ENCODE measurements at places on chromosomes 1 and 21.

- no peak for DNase-seq
- no peak overlapping the region for H3K4me3 ChIP-seq
- H3K27me3 ChIP-seq: no peaks in the 10 kb centered on the region
- no peak overlapping the region for H3K27ac ChIP-seq
- H3K4me1 ChIP-seq: no peaks in the 10 kb centered on the region
Observed at GRCh38 chr1:162725301-162725837, 65.1 kb upstream of the HSD17B7 start.

DNA sequence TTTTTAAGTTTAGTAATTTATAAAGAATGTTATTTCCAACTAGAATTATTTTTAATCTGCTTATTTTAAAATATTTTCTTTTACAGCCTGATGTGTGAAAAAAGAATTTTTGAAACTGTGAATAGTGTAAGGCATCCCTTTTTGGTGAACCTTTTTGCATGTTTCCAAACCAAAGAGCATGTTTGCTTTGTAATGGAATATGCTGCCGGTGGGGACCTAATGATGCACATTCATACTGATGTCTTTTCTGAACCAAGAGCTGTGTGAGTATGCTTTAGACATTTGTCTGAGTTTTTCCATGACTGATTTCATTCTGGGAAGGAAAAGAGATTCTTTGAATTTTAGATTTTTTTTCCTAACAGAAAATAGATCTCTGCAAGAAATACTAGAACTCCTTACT lies 77.9 kb downstream of the GTF2B start:
- DNase-seq: no peak
- H3K27me3 ChIP-seq: no peaks in the 10 kb centered on the region
- H3K4me1 ChIP-seq: no peaks in the 10 kb centered on the region
- no peak overlapping the region for H3K4me3 ChIP-seq
- H3K27ac ChIP-seq: no peak overlapping the region
- peaks cover 19% of the 10 kb centered on the region for H3K36me3 ChIP-seq

GRCh38 chr1:89855413-89856123 lies 34.7 kb downstream of the LRRC8D start:
- H3K27ac ChIP-seq: no peak overlapping the region
- H3K27me3 ChIP-seq: no peaks in the 10 kb centered on the region
- no peaks in the 10 kb centered on the region for H3K36me3 ChIP-seq
- no peaks in the 10 kb centered on the region for H3K4me1 ChIP-seq
- H3K4me3 ChIP-seq: no peak overlapping the region

- no peak overlapping the region for H3K4me3 ChIP-seq
- no peak for DNase-seq
- peaks cover 17% of the 10 kb centered on the region for H3K4me1 ChIP-seq
- H3K36me3 ChIP-seq: no peaks in the 10 kb centered on the region
Observed at GRCh38 chr1:186848509-186849130, 19.9 kb downstream of the PLA2G4A start.

DNA sequence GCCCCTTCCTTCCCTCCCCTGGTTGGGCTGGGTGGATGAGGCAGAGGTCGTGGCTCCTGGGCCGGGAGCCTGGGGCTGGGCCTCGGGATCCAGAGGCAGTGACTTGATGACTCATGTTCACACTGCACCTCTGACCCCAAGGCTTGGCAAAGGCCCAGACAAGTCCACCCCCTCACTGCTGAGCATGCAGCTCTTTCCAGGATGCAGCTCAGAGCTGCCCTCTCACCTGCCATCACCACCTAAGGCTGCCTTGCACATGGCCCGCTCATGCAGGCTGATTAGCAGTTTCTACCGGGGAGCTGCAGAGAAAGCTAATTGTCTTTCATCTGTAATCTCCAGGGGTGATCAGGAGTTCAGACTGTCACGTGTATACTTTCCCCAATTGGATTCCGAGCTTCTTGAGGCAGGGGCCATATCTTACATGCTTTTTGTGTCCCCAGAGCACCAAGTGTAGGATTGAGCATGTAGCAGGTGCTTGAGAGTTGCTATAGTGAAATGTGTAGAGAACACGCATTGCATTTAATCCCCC lies 62.1 kb downstream of the LRRN2 start:
- H3K27ac ChIP-seq: peak overlapping the region; percentile 43
- H3K4me3 ChIP-seq: no peak overlapping the region
- no peak for DNase-seq
- H3K36me3 ChIP-seq: no peaks in the 10 kb centered on the region
- no peaks in the 10 kb centered on the region for H3K27me3 ChIP-seq
- H3K4me1 ChIP-seq: peaks cover 44% of the 10 kb centered on the region

DNA sequence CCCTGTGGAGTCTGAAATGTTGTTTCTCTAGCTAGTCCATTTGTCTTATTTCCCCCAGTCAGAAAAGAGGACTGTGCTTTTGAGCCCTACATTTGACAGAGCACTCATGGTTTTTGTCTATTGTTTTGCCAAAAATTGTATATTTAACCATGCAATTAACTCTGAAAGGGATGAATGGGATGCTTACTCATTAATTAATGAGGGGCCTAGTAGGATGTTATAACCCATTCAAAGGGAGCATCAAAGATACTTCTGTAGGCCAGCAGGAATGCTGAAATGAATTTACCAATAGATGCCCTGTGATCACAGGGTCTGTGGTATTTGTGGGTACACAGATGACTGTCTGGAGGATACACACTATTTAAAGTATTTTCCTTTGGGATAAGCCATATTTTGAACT lies 147.7 kb downstream of the FCRL5 start:
- no peak overlapping the region for H3K4me3 ChIP-seq
- H3K27ac ChIP-seq: no peak overlapping the region
- peaks cover 4% of the 10 kb centered on the region for H3K4me1 ChIP-seq
- DNase-seq: no peak
- H3K36me3 ChIP-seq: no peaks in the 10 kb centered on the region
- peaks cover 5% of the 10 kb centered on the region for H3K27me3 ChIP-seq

- no peaks in the 10 kb centered on the region for H3K27me3 ChIP-seq
- no peak for DNase-seq
- H3K4me3 ChIP-seq: no peak overlapping the region
- peaks cover 4% of the 10 kb centered on the region for H3K36me3 ChIP-seq
- peaks cover 3% of the 10 kb centered on the region for H3K4me1 ChIP-seq
Observed at GRCh38 chr1:28195780-28196179, 19.3 kb upstream of the PTAFR start.

- H3K27ac ChIP-seq: no peak overlapping the region
- H3K4me1 ChIP-seq: peaks cover 18% of the 10 kb centered on the region
- H3K27me3 ChIP-seq: peaks cover 71% of the 10 kb centered on the region
- H3K4me3 ChIP-seq: peak overlapping the region; percentile 82
Observed at GRCh38 chr1:65265651-65266351, 43.5 kb upstream of the DNAJC6 start.

- H3K4me1 ChIP-seq: peaks cover 6% of the 10 kb centered on the region
- no peak overlapping the region for H3K4me3 ChIP-seq
- DNase-seq: no peak
Observed at GRCh38 chr1:202155478-202156021, 4.9 kb downstream of the PTPN7 start.

GRCh38 chr1:178953034-178953433 lies 72.7 kb upstream of the FAM20B start:
- H3K4me1 ChIP-seq: no peaks in the 10 kb centered on the region
- H3K4me3 ChIP-seq: no peak overlapping the region
- no peaks in the 10 kb centered on the region for H3K36me3 ChIP-seq
- peaks cover under 1% of the 10 kb centered on the region for H3K27me3 ChIP-seq

DNA sequence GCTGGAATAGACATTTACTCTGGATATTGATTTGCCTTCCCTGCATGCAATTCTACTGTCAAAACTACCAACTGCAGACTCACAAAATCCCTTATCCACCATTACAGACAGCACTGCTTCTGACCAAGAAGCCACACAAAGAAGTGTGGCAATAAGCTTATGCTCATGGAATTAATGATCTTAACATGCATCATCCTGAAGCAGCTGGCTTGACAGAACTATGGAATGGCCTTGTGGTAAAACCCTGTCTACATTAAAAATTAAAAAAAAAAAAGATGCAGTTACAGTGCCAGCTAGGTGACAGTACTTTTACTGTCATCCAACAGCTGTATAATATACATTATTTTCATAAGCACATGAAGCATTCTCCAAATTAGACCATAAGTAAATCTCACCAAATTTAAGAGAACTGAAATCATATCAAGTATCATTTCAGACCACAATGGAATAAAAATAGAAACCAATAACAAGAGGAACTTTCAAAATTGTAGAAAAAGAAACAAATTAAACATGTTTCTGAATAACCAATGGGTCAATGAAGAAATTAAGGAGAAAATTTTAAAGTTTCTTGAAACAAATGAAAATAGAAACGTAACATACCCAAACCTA lies 70.7 kb downstream of the SCMH1 start:
- no peak overlapping the region for H3K27ac ChIP-seq
- no peak overlapping the region for H3K4me3 ChIP-seq
- no peaks in the 10 kb centered on the region for H3K4me1 ChIP-seq

GRCh38 chr1:58780411-58780810 lies 3.4 kb downstream of the JUN start:
- no peak overlapping the region for H3K27ac ChIP-seq
- peak overlapping the region; percentile 95 for H3K4me3 ChIP-seq
- peaks cover 32% of the 10 kb centered on the region for H3K4me1 ChIP-seq
- peaks cover 23% of the 10 kb centered on the region for H3K27me3 ChIP-seq
- no peak for DNase-seq
- peaks cover 4% of the 10 kb centered on the region for H3K36me3 ChIP-seq

DNA sequence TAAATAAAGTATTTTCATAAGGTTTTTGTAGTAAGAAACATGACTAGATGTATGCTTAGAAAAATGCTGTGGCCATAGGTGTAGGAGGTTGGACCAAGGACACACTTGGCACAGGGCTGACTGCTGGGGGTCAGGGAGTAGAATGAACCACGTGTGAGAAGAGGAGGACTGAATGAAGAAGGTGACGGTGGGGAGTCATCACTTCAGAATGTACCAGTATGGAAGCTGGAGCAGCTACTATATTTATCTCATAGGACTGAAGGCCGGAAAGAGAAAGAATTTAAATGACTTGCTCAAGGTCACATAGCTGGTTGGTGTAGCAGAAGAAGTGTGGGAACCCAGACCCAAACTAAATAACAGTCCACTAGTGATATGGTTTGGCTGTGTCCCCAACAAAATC lies 79.8 kb upstream of the HAO2 start:
- H3K4me3 ChIP-seq: no peak overlapping the region
- H3K27me3 ChIP-seq: no peaks in the 10 kb centered on the region
- H3K36me3 ChIP-seq: no peaks in the 10 kb centered on the region
- H3K27ac ChIP-seq: no peak overlapping the region

GRCh38 chr1:94061513-94062443 lies 59.2 kb downstream of the ABCA4 start:
- peak; percentile 55 for DNase-seq
- H3K4me3 ChIP-seq: no peak overlapping the region
- peaks cover 7% of the 10 kb centered on the region for H3K4me1 ChIP-seq
- H3K27me3 ChIP-seq: peaks cover 6% of the 10 kb centered on the region
- H3K27ac ChIP-seq: no peak overlapping the region

Measured in neural crest cell (in vitro differentiated cells).